Astrocyte of the spinal cord (primary cell): ENCODE measurements at places on chromosomes 6 and 20.

- DNase-seq: no peak
Measured at GRCh38 chr6:23277521-23278179, 708.3 kb downstream of the HDGFL1 start.

GRCh38 chr20:19277381-19277780, 64.9 kb downstream of the SLC24A3 start:
- no peak for DNase-seq

DNA sequence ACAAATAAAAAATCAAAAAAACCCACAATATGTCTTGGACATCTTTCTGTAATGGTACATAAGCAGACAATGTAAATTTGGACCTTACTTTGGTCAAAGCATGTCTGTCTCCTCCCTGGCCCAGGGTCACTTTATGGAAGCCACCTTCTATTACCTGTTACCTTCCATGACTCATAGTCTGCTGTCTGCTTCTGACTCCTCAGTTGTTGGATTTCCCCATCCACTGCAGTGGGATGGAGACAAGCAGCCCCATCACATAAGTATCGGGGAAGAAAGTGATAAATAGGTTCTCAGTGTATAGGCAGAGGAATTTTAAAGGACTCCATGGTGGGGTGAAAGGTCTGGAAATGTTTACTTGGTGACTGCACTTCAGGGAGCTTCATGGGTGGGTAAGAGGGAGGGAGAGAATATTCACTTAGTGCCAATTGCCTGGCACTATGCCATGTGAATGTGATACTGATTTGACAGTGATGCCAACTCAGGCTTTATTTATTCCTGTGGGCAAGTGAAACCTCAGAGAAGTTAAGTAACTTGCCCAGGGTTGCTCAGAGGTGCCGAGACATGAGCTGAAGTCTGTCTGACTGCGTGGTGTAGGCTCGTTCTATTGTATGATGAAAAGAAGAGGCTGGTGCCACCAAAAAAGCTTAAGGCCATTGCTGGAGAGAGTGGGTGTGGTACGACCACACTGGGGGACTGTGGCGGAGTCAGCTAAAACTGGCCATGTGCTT, 175.6 kb upstream of the RNF24 start:
- DNase-seq: no peak

- DNase-seq: no peak
Measured at GRCh38 chr20:35216541-35216940, 9.9 kb upstream of the MMP24 start.

GRCh38 chr20:43755851-43756250, 29.0 kb upstream of the GTSF1L start:
- DNase-seq: peak; percentile 49

- no peak for DNase-seq
Measured at GRCh38 chr6:107125771-107126170, 10.5 kb upstream of the BEND3 start.

- DNase-seq: no peak
Measured at GRCh38 chr20:12433724-12434123, 516.0 kb downstream of the BTBD3 start.

DNA sequence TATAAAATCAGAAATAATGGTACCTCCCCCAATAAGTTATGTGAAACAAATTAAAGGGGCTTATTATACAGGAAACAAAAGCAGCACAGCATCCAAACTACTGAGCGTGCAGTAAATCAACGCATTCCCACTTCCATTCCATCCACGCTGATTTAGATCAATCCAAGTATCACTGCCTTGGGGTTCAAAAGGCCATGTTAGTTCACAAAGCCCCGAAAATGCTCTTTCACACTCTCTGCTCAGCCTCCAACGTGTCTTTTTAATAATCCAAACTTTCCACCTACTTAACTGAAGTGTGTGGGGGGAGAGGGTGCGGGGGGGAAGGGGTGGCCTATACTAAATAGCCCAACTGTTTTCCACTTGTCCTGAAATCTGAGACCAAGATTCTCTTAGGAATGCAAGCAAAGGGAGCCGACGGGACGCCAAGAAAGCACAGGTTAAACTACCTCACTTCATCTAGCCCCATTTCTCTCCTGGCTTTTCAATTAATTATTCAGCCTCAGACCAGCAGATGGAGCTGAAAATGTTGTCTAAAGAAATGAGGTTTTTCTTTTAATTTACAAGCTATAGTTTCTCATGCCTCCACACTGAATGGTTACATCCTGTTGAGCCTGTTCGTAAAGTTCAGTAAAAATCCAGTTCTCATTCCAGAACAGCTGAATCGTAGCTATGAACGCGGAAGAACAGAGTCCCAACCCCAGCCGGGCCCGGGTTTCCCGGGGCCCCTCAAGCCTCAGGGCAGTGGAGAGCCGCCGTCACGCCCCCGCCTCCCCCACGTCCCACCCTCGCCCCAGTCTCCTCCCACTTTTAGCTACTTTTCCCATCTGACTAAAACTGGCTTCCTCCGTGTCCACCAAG, 1.0 kb upstream of the NXT1 start:
- DNase-seq: peak; percentile 72

- no peak for DNase-seq
Measured at GRCh38 chr20:49252556-49253350, 25.1 kb downstream of the ZNFX1 start.

GRCh38 chr6:52261229-52261628, 16.9 kb upstream of the IL17F start:
- peak; percentile 26 for DNase-seq

- DNase-seq: peak; percentile 96
Measured at GRCh38 chr6:155782320-155782731, 326.7 kb upstream of the NOX3 start.

DNA sequence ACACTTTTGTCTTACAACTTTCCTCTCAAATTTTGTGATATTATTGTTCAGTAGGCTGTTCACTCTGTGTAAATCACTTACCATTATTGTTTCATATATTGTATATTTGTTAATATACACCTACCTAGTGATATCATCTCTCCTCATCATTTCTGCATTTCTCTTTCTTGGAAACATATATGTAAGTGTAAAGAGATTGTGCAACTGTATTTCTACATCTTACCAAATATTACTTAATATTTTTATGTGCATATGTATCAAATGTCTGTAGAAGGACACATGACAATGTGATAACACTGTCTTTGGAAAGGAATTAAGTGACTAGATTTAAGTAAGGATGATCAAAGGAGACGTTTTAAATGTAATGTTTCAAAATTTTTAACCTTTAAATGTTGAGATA, 30.2 kb downstream of the ZNF322 start:
- no peak for DNase-seq

DNA sequence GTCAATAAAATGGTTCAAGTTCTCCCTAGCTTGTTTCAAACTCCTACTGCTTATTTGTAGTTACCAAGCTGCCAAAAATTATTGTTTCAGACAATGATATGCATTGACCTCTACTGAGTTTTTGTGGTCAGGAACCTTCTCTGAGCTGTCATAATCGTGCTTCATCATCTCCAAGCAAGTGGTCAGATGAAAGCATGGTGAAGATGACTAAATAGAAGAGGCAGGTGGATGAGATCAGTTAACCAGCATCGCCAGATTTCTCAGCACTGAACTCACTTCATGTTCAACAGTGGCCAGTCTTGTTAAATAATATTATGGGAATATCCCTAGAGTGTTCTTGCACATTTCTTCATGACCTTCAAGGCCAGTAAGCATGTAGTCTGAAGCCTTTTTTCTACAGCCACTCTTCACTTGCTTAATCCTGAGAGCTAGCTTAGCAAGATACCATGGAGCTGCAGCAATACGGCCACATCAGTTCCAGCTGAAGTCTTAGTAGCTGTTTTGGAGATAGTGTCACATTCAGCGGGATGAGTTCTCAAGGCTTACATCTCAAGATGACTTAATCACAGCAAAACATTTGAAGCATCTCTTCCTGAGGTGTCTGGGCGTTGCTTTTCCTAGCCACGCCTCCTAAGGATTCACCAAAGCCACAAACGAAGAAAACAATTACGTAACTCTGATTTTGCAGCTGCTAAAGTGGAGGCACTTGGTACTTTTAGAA, 101.6 kb upstream of the TMEM30A start:
- peak; percentile 53 for DNase-seq

DNA sequence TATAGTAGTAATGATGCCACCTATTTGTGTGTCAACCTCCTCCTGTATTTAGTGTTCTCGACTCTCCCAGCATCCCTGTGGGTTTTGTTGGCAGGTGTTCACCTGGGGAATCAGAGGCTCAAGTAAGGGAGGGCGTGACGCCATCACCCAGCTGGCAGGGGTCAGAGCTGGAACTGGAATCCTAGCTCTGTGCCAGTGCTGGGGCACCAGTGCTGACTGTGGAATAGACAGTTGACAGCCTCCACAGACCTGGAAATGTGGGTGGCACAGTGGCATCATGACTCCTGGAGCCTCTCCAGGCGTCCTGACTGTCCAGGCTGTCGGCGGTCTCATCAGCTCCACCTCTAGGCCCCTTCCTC, 102.8 kb downstream of the SYCP2 start:
- DNase-seq: no peak

DNA sequence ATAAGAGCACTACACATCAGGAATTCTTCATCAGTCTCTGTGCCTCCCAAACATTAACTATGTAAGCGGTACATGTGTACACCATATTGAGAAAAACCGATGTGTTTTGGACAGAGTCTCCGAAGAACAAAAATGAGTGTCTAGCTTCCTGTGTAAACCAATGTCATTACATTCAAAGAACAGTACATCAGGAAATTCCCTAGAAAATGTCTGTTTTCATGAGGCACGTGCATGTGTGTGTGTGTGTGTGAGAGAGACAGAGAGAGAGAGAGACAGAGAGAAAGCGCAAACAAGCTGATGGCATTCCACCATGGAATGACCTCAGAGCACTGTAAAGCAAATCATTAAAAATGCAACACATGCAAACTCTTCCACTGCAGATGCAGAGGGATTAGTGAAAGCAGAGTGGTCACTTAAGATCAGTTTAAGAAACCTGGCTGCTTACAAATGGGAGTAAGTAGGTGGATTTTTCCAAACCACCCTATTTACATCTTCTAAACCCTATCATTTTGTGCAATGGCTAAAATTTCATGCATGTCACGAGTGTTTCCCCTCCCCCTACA, 133.9 kb downstream of the HIVEP2 start:
- no peak for DNase-seq

DNA sequence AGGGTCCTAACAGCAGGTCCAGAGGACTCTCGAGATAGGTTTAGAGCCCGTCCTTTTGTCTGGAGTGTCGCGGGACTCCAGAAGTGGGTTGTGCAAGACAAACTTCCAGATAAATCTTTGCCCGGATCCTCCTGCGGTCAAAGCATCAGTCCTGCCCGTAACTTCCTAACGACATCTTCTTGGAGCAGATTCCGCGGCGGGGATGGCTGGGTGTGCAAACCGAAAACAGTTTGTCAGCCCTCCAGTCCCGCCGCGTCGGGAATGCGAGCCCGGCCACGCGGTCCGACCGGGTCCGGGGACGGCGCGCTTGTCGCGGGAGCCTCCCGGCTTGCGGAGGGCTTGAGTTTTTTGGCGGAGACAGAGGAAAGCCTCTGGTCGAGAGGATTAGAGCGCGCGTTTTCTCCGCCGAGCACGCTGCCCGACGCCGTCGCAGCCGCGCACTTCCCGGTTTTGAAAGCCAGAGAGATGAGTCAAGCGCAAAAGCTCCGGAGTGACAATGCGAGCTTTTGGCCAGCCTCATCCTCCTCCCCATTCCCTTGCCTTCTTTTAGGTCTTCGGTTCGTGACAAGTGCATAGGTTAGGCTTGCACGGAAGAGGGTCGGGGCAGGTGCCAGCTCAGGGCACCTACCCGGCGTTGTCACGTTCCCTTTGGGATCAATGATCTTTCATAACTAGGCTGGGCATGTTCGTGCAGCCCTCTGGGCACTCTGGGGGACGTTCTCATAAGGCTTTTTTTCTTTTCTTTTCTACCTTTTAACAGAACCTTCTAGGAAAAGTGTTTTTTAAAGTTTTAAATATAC, 91.3 kb upstream of the PRDM1 start:
- DNase-seq: peak; percentile 63

GRCh38 chr20:60808003-60808672, 443.9 kb upstream of the CDH4 start:
- no peak for DNase-seq

GRCh38 chr6:40295251-40295950, 291.8 kb downstream of the LRFN2 start:
- DNase-seq: no peak

DNA sequence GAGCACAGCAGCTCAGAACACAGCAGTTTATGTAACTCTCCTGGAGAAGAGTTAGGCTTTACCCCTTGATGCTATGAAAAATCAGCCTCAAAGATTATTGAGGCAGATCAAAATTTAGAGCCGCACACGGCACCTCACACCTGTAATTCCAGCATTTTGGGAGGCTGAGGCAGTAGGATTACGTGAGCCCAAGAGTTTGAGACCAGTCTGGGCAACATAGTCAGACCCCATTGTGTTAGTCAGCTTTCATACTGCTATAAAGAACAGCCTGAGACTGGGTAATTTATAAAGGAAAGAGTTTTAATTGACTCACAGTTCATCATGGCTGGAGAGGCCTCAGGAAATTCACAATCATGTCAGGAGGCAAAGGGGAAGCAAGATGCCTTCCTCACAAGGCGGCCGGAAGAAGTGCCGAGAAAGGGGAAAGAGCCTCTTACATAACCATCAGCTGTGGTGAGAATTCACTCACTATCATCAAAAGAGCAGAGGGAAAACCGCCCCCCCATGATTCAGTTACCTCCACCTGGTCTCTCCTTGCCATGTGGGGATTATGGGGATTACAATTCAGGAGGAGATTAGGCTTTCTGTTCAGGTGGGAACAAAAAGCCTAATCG, 87.7 kb downstream of the SGK1 start:
- no peak for DNase-seq

- no peak for DNase-seq
Measured at GRCh38 chr6:65186826-65187225, 520.2 kb downstream of the EYS start.

GRCh38 chr6:3261921-3262320, 3.2 kb downstream of the PSMG4 start:
- DNase-seq: no peak

- DNase-seq: peak; percentile 60
Measured at GRCh38 chr6:127328043-127328609, 15.3 kb downstream of the ECHDC1 start.

DNA sequence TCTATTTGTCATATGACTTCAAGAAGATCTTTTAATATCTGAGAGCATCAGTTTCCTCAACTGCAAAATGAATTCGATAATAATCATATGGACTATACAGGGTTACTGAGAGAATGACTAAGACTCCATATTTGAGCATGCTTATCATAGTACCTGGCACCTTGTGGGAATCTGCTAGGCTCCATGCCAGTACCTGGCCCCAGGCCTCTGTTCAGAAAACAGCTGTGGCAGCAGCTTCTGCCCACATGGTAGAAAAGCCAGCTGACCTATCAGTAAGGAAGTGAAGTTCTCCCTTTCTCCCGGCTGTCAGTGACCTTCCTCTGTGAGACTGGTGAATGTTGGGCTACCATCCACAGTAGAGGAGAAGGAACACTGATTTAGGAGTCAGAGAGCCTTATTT, 574.9 kb upstream of the CHD6 start:
- DNase-seq: no peak

DNA sequence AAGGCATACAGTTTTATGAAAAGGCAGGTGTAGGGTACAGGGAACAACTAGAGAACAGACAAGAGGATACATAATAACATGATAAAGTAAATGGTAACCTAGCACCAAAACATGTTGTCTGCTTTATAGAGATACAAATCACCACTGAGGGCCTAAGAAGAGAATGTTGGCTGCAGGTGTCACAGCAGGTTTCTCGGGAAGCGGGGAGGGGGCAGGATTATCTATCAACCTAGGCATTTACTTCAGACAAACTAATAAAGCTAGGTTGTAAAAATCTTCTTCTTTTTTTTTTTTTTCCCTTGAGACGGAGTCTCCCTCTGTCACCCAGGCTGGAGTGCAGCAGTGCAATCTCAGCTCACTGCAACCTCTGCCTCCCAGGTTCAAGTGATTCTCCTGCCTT, 22.7 kb downstream of the PIM1 start:
- no peak for DNase-seq
